B cell (primary cell): ENCODE measurements at places on chromosomes 5 and 9.

DNA sequence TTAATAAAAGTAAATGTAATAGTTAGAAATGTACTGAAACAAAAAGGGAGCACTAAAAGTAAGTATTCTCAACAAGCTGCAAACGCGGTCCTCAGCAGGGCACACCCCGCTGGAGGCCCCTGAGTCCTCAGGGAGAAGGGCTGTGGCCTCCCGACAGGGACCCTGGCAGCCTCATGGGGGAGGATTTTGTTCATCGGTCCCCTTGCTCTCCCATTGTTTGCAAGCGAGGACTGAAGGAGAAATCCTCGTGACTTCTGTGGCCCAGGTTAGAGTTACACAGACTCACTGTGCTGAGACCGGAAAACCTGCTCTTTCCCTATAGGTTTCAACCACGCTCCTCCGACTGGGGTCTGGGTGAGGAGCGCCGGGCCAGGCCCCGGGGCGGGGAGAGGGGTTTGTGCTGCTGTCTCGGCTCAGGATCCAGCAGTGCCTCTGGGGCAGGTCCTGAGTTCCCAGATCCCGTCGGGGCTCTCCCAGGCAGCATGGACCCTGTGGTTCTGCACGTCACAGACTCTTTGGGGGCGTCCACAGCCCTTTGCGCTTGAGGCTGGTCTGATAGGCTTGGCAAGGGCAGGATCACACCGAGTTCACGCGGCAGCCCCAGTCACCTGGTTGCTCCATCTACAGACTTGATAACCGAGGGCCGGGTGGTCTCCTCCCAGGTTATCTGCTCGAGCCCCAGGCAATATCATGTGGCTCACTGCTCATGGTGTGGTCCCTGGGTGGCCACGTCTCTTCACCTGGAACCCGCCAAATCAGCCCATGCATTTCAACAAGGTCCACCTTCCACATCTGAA is 38.8 kb downstream of the MRPL36 start:
- no peak for DNase-seq

DNA sequence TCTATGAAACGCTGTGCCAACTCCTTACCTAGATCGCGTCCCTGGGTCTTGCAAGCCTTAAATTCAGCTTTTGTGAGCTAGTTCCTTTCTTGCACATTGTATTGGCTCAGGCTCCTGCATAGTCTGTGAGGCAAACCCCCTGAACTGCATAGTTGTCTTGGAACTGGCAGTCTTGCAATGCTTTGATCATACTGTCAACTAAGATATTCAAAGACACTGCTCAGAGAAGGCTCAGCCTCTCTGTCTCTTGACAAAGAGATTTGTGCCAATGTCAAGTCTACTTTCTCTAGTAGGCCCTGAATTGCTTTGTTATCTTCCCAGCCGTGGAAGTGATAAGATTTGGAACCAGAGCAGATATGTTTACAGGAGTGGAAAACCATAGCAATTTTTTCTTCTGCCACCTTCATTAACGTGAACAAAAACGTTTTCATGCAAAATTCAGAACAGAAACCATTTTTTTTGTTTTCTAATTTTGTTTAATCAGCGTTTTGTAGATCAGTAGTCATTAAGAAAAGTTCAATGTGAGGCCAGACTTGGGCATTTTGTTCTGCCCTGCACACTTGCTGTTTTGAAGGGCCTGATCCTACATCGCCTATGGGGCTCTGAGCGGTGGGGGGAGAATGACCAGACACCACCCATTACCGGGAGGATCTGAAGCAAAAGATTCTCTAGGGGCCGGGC is 27.6 kb upstream of the ENTREP1 start:
- DNase-seq, result no peak

- DNase-seq, result no peak
These were observed 14.9 kb upstream of the DELE1 start for GRCh38 chr5:141908796-141909195.

- no peak for DNase-seq
These were observed 180.2 kb upstream of the SMC2 start for GRCh38 chr9:103913899-103914298.

GRCh38 chr5:179323026-179323870 is 22.0 kb downstream of the ADAMTS2 start:
- DNase-seq, result no peak

DNA sequence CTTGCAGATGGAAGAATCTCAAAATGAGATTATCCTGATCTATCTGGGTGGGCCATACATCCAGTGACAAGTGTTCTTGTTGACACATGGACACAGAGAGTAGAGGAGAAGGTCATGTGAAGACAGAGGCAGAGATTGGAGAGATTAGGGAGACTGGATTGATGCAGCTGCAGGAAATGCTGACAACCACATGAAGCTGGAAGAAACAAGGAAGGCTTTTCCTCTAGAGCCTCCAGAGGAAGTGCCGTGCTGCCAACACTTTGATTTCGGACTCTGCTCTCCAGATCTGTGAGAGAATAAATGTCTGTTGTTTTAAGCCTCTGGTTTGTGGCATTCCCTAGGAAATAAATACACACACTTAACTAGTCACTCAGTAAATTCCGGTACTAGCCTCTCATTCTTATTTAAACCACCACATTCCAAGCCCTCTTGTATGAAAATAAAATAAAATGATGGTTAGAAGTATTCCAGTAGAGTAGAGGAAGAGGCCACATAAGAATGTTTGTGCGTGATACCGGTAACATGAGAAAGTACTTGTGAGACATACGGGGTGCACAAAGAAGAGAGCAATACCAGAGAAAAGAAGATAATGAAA is 110.9 kb upstream of the DMAC1 start:
- DNase-seq, result no peak

DNA sequence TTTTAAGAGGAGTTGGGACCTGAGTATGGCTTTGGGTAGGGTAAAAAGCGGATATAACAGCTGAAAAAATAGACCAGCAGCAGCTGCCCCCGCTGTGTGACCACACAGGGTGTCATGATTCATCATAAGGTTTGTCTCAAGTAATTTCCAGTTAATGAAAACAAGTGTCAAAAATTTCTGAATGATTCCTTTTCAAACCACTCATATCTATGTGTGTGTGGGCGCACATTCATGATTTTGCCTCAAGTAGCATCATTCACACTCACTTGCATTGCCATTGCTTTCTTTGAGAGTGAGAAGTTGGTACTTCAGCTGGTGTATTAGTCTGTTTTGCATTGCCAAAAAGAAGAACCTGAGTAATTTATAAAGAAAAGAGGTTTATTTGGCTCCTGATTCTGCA is 12.1 kb upstream of the TNFAIP8 start:
- DNase-seq, result no peak

GRCh38 chr9:78828521-78828920 is 531.6 kb downstream of the PSAT1 start:
- DNase-seq, result no peak

GRCh38 chr5:137134920-137135532 is 364.1 kb downstream of the SPOCK1 start:
- no peak for DNase-seq

DNA sequence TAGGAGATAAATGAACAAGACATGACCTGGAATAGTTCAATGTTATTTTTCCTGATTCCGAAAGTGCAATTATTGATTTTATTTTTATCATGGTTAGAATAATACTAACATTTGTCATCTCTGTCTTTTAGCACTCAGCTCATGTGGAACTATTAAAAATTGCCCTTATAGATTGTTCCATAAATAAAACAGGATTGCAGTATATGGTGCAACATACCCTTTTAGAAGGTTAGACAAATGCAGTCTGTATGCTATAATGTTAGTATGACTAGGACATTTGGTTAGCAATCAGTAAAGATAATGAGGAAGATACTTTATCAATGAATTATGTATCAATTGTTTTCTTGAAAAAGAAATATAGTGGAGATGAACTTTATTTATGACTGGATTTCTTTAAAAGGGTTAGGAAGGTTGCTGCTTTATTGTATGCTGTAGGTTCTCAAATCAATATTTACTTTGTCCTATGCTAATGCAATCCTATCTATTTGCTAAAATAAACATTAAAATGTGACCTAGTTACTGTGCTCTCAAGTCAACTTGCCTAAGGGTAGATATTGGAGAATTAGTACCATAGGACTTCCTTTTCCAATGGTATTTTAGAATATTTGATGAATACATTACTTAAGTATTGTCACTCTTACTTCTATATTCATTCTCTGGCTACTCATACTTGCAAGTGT is 348.9 kb upstream of the ISL1 start:
- no peak for DNase-seq

DNA sequence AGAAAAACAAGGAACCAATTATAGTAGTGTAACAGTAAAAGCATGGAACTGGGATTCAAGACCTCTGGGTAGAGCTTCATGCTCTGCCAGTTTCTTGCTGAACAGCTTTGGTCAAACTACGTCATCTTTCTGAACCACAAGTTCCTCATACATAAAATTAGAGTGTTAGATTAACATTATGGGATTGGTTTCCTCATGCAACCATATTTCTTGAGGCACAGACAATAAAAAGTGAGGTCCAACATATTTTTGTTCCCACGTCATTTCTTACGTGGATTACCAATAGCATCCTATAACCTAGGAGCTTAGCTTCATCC is 354.8 kb downstream of the TMEM232 start:
- DNase-seq, result peak; percentile 63

GRCh38 chr9:114302727-114303126 is 20.2 kb upstream of the ORM1 start:
- no peak for DNase-seq

DNA sequence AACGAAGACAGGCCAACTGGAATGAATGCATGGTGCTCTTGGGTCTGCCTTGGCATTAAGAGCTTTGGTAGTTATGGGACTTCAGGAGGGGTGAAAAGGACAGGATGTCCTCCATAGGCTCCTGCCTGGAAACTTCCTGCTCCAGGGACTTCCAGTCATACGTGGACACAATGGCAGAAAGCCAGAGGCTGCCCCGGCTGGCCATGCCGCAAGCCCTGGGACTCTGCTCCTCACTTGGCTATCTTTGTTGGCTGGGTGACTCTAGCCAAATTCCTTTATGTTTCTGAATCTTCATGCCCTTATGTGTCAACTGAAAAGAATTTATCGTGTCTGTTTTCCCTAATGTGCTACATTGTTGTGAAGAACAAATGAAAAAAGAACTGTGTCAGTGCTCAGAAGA is 136.9 kb downstream of the SIL1 start:
- no peak for DNase-seq

- peak; percentile 9 for DNase-seq
These were observed 18.4 kb downstream of the NR4A3 start for GRCh38 chr9:99840072-99840471.

GRCh38 chr9:18480662-18481093 is 6.7 kb downstream of the ADAMTSL1 start:
- no peak for DNase-seq
